ENCODE measurements at places on chromosomes 2 and 18.
A peak's percentile ranks its signal among the peaks of the same experiment; 100 is the strongest.

GRCh38 chr2:131146231-131146630 is 41.1 kb downstream of the PLEKHB2 start:
- no peak for DNase-seq

DNA sequence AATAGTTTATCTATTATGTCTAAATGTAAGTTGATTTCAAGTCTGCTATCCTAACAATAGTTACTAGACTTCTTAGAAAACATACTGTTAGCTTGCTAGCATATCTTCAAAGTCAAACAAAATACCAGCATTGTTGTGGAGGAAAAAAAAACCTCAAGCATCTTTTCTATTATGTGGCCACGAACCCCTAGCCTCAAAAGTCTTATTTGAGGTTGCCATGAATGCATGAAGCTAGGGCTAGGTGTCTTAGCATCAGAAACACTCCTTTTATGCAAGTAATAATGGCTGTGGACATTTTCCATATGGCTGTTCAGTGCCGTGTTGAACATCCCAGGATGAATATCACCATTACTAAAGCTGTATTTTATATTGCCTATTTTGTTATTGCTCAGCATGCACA is 86.6 kb upstream of the OTX1 start:
- no peak for DNase-seq

DNA sequence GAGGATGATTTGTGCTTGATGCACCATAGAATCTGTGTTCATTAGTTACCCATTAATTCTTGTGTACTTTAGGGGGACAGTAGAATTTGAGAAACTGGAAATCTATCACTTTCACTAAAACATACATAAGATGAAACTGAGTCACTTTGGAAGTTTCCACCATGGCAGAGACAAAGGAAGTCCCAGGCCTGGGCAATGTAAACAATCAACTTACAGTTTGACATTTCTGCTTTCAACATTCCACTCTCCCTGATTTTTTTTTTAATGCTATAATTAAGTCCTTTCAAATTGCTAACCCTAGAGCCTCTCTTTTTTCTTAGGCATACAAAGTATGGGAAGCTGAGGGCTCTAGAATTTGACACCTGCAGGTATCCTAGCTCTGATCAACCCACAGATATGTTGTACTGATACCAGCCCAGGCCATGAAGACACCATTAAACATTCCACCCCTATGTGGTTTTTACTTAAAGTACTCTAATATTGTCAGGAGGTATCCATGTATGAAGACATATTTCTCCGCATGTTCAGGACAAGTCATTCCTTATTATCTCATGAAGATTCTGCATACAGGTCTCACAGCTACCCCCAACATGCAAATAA is 88.5 kb upstream of the GLS start:
- DNase-seq = no peak

GRCh38 chr2:187552828-187553681 is 1.2 kb downstream of the TFPI start:
- no peak for DNase-seq

DNA sequence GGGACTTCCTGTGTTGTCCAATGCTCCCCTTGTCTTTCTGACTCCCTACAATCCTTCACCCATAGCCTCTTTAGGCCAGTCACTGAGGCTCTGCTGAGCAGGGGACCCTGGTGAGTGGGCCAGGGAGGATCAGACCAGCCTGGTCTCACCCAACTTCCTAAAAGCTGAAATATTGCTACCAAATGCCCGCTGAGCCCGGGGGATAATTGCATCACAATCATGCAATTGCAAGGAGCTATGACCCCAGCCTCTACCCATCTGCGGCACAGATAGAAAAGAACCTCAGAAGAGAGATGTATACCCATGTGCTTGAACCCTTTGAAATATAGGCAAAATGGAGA is 3.7 kb upstream of the SP100 start:
- DNase-seq = no peak

DNA sequence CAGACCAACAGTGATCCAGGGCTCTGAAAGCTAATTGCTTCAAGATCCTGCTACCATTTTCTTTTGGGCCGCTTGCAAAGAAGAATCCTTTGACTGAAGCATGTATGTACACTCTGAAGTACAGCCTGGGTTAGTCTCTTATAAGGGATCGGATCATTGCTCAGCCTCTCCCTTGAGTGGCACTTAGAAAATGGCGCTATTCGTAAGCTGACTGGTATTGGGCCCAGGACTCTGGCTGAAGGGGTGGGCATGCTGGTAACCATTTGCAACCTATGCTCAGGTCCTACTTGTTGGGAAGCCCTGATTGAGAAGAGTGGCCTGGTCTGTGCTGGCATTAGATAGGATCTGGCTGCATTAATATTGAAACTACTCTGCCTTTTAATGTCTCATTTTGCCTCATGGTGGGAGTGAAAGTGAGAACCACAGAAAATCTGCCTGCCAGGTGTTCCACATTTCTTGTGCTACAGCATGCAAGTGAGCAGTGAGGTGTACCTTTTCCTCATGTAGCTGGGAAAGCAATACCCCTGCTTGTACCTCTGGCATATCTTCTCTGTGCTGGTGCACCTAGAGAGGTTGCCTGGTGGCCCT is 661 bp upstream of the MGAT5 start:
- DNase-seq = no peak

DNA sequence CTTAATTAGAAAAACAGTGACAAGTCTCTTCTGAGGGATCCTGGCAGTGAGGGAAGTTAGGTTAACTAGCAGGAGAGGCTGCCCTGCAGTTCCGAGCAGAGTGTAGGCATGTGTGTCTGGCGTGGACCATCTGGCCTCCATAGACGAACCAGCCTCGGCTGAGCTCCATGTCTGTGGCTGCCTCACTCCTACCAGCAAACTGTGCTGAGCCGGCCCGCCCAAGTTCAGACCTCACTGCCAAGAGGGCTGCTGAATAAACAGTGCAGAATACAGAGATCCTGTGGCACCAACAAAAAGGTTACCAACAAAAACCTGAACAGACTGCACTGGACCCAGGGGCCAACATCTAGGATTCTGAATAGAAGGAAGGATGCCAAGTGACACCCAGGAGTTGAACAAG is 27.3 kb downstream of the INO80C start:
- no peak for DNase-seq

- no peak for DNase-seq
Observed at GRCh38 chr18:12023375-12023774, 42.1 kb downstream of the IMPA2 start.

GRCh38 chr2:168330624-168331423 is 83.4 kb upstream of the STK39 start:
- DNase-seq = no peak

GRCh38 chr2:54497763-54498680 is 41.9 kb downstream of the SPTBN1 start:
- DNase-seq = no peak

- no peak for DNase-seq
Observed at GRCh38 chr2:176270100-176270750, 983 bp downstream of the MTX2 start.

GRCh38 chr2:200492656-200493055 is 17.2 kb downstream of the KCTD18 start:
- DNase-seq = no peak

DNA sequence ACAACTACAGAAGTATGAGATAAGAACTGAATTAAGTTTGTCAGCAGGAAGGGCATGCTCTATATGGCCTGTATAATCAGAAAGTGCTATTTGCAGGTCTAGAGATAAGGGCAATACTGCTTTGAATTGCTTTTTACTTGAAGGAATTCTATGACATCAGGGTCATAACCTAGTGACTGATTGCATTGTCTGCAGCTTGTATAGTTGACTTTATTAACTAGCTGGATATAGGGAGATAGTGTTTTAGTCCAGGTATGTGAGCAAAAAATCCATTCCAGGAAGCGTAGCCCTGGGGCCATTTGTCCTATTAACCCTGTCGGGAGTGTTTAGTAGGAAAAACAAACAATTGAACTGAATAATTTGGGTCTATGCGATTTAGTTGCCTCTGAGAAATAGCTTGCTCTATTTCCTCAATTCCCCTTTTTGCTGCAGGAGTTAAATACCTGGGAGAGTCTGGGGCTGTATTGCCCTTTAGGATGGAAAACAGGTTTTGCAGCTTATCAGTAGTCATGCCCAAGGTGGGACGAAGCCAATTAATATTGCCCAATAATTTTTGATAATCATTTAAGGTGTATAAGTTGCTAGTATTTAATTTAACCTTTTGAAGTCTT is 30.0 kb downstream of the HTR2B start:
- no peak for DNase-seq

DNA sequence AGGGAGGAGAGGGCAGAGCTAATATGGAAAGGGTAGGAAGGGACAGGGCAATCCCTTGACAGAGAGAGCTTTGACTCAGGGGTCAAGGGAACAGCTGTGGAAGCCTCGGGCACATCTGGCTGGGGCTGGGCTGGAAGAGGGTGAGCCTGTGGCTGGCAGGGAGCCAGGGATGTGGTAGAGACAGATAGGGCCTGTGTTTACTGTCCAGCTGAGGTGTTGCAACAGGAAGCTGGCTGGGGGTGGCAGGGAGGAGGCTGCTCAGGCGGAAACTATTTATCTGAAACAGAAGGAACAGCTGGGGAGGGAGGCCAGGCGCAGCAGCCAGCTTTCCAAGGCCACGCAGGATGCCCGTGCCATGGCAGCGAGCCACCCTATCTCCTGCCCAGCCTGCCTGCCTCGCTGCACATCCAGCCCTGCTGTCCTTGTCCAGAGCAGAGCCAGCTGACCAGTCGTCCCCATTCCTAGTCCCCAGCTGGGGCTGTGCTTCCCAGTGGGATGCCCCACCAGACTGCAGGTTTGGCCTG is 264.7 kb downstream of the CYP26B1 start:
- DNase-seq = no peak

DNA sequence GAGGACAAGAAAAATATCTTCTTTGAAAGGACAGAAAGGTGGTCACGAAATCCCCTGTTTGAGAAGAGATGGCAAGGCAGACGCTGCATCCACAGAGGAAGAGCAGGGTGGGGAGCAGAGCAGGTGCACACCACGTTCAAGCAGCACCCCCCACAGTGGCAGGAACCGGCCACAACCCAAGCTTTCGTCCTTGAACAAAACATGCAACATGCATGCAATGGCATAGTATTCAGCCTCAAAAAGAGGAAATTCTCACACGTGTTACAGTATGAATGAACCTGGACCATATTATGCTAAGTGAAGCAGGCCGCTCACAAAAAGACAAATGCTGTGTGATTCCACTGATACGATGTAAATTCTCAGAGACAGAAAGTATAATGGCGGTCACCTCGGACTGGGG is 51.4 kb downstream of the CMPK2 start:
- no peak for DNase-seq

- DNase-seq = no peak
Observed at GRCh38 chr2:225004597-225004996, 37.7 kb downstream of the DOCK10 start.

DNA sequence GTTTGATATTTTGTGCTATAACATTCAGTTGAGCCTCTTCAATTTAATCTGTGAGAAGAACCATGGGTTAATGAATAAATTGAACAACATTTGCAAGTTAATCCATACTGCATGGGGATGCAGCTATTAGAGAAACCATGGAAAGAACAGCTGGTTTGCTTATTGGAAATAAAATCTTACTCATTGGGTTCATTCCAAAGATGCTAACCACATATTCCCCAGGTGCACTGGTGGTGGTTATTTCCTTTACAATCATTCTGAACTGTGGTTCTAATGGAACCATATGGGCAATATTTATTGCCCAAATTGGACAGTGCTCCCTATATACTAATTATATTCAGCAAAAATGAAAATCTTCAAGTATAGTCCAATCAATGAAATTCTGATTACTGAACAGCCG is 1200.4 kb upstream of the CDH2 start:
- no peak for DNase-seq

- no peak for DNase-seq
Observed at GRCh38 chr18:72772916-72773315, 94.9 kb downstream of the NETO1 start.

- DNase-seq = no peak
Observed at GRCh38 chr2:71173096-71173495, 42.7 kb downstream of the MPHOSPH10 start.

- no peak for DNase-seq
Observed at GRCh38 chr18:12998332-12999060, 7.3 kb downstream of the CEP192 start.

DNA sequence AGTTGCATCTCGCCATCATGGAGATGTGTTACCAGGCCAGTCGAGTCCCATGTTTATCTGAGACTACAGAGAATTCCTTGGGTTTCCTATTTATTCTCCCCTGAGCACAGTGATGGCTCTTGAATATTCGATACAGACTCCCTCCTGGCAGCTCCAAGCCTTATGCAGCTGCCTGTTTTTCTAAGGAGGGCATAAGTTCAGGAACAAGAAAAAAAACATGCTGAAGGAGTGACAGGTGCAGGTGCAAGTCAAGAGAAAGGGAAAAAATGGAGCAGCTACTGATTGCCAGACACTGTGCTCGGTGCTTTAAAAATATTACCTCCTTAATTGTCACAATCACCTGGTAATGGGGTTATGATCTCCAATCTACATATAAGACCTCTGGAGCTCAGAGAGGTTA is 177.2 kb upstream of the DPP10 start:
- DNase-seq = no peak

- no peak for DNase-seq
Observed at GRCh38 chr2:185384822-185385560, 353.6 kb upstream of the FSIP2 start.

DNA sequence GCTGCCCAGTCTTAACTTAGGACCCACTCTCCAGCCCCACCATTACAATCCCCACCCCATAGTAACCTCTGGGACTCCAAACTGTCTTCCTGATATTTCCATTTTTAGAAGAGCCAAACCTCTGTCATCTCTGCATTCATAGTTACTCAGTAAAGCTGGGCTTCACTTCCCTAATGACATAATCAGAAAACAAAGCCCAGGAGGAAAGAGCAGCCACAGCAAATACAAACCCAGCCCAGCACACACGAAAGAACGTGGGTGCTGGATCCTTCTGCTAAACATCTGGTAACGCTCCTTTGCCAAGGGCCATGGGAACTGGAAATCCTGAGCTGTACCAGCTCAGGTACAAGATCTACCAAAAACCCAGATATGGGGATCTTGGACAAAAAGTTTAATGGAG is 36.8 kb upstream of the RIOK3 start:
- no peak for DNase-seq

DNA sequence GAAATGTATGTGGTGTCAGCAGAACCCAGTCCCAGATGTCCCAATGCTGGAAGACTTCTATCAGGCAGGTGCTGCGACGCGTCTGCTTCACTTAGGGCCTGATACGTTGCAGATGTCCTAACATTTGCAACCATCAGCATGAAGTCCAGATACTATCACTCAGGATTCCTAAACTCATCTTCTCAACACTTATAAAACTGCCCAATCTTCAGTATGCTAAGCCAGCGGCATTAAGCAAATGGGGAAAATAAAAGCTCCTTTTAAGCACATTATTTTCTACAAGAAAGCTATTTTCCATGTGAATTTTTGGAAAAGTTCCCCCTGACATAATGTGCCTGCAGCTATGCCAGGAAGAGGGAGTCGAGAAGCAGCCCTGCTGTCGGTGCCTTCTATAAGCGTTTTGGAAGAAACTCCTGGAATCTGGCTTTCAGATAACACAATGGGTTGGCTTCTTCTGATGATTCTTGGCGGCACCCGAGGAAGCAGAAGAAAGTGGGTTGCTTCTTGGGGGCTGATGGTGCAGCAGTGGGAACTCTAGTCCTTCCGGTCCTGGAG is 60.7 kb upstream of the ITGA6 start:
- no peak for DNase-seq

- DNase-seq = peak; percentile 74
Observed at GRCh38 chr2:94874277-94874997, 3.2 kb downstream of the TEKT4 start.

GRCh38 chr2:149442346-149442745 is 112.0 kb downstream of the LYPD6 start:
- DNase-seq = no peak

All from NCI-H1930 (cell line).